ENCODE measurements at places on chromosomes 4 and X. TPM values are rescaled to one million over a fixed set of nuclear protein-coding genes. Genes with fewer than 3 reads are reported as not detected.

RNF128 gene
- total RNA-seq: 0.11 TPM

AMER1 gene
- total RNA-seq: 5.2 TPM

GRCh38 chr4:187064033-187064432, 340.4 kb upstream of the FAT1 start:
- no peak for DNase-seq

- peak; percentile 70 for DNase-seq
Measured at GRCh38 chrX:153723351-153724251, 586 bp downstream of the BCAP31 start.

DNA sequence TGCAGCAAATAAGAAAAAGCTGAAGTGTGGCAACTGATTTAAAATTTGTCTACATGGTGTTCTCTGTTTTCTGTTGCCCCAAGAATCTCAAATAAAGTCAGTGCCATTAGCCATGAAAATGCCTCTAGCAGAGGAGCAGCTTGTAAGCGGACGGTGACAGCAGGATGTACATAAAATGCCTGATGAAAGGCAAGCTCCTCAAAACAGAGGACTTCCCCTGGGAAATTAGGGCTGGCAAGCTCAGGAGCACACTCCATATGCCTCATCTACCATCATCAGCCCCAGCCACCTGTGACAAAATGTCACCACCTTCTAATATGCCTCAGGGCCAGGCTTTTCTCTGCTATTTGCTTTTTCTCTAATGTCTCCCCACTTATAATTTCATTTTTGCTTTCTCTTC, 54.5 kb downstream of the ASB9 start:
- DNase-seq: no peak

- no peak for DNase-seq
Measured at GRCh38 chr4:113921089-113921794, 58.2 kb downstream of the ARSJ start.

- DNase-seq: no peak
Measured at GRCh38 chrX:94961730-94962129, 1287.7 kb downstream of the FAM133A start.

- DNase-seq: peak; percentile 68
Measured at GRCh38 chr4:2261110-2261852, 628 bp downstream of the MXD4 start.

DNA sequence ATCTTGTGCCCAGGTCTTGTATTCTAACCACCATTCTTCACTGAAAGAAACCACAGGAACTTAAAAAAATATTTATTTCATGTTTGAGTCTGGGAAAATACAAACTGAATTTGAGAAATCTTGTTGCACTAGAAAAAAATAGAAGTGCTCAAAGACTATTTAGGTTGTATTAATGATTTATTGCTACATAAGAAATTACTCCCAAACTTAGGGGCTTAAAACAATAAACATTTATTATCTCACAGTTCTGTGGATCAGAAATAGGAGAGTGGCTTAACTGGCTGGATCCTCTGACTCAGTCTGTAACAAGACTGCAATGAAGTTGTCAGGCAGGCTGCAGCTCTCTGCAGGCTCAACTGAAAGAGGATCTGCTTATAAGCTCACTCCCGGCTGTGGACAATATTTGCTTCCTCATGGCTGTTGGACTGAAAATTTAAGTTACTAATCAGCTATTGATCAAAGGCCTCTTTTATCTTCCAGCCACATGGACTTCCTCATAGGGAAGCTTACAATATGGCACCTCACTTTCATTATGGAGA, 295.4 kb upstream of the FAM241A start:
- DNase-seq: no peak

DNA sequence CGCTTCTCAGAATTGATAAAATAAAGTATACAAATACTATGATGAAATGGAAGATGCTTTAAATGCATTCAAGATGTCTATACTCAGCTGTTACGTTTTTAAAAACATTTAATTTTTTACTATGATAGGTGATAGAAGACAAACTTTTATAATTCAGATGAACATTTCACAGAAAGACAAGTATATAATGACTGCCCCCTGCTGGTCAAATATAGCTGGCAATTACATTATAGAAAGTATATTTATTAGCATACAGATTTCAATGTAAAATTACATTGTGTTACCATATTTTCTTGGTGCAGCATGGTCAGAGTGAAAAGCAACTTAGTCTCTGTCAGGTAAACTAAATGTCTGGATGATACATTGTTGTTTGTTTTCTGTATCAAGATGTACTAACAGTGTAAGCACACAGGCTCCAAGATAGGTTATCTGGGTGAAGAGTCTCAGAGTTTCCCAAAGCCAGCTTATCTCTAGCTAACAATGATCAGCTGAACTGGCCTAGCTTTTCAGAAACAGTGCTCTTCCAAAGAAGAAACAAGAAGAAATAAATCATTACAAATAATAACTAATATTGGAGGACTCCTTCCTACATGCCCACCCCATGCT, 54.1 kb downstream of the SRPX start:
- peak; percentile 16 for DNase-seq

- no peak for DNase-seq
Measured at GRCh38 chr4:173343832-173344397, 9.8 kb upstream of the HMGB2 start.

Measured in CD4-positive, alpha-beta memory T cell (primary cell).